ENCODE measurements at places on chromosomes 1 and 21.

GRCh38 chr1:65756616-65757015 lies 36.1 kb upstream of the PDE4B start:
- no peak for DNase-seq

- DNase-seq: no peak
These were observed 33.0 kb downstream of the ACOT7 start for GRCh38 chr1:6360517-6361070.

DNA sequence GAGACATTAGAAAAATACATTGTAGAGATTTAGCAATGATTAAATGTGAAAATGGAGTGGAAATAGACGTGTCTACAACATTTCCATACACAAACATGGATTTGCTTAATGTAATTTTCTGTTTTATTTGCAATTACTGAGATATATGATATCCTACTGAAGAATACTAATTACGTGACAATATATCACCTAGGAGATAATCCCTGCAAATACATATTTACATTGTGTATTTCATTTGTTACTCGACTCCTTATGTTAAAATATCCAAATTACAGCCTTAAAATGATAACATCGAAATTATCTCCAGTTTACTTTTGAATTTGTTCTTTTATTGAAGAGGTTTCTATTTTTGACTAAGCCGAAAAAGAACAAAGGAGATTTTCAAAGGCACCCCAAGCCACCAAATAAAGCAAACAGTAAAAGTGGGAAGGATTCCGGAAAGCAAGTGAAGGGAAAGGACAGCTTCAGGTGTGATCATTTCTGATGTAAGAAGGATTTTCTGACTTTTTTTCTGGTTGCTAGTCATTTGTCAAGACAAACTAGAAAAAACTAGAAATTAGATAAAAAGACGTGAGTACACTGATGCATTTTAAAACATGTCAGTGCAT lies 7.9 kb downstream of the LHX4 start:
- DNase-seq: no peak

GRCh38 chr1:197464044-197464443 lies 196.0 kb downstream of the CRB1 start:
- DNase-seq: no peak

- no peak for DNase-seq
These were observed 193.2 kb downstream of the TM2D1 start for GRCh38 chr1:61531716-61532115.

GRCh38 chr1:89761338-89761737 lies 59.5 kb upstream of the LRRC8D start:
- DNase-seq: no peak

DNA sequence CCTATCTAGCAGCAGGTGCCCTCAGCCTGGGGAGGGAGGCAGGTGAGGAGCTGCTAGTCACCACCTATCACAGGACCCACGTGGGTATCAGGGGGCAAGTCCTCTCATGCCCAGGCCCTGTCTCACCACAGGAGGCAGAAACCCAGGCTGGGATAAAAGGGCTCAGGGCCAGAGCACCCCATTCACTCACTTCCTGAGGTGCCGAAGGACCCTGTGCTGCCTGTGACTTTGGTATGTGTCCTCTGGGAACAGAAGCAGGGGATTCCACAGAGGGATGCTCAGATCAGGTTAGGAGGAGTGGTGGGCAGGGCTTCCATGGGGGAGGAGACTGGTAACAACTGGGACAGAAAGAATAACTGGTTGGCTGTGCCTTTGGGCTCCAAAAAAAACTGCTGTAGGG lies at the start of gene LCE1E:
Gene LCE1E, plus strand, starts transcription at position 181 of the 400 bp plus-strand sequence. CDS start 1,043 bp downstream, outside the sequence.
- no peak for DNase-seq

DNA sequence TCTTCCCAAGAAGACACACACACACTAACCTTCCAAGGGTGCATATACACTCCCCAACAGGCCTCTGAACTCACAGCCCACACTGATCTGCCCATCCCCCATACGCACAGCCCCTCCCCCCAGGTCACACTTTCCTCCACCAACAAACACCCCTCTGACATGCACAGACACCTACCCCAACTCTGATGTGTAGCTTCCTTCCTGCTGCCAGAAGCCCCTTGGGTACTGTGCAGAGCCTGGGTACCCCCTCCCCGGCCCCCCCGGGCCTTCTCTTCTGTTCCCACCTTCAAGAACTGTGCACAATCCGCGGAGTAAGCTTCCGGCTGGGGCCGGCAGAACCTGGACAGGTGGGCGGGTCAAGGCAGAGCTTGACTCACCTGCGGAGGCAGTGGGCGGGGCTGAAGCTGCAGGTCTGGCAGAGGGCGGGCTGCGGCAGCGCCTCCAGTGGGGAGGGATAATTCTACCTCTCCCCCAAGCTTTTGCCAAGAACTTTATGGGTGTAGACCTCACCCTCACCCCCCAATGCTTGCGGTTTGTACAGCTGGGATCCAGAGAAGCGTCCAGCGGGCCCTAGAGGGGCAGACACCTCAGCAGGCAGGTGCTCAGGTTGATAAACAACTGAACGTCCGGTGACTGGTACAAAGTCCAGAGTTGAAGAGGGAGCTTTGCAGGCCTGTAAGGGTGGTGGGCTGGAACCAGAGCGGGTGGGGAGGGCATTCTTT lies at the start of gene C1orf210:
Gene C1orf210, minus strand, starts transcription at position 313 of the 722 bp plus-strand sequence. CDS start 2,311 bp downstream, outside the sequence.
- DNase-seq: no peak

DNA sequence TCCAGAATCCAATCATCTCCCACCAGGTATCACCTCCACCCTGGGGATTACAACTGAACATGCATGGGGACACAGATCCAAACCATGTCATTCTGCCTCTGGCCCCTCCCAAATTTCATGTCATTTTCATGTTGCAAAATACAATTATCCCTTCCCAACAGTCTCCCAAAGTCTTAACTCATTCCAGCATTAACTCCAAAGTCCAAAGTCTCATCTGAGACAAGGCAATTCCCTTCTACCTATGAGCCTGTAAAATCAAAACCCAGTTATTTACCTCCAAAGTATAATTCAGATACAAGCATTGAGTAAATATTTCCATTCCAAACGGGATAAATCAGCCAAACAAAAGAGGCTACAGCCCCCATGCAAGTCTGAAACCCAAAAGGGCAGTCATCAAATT lies 73.1 kb downstream of the USH2A start:
- DNase-seq: no peak

DNA sequence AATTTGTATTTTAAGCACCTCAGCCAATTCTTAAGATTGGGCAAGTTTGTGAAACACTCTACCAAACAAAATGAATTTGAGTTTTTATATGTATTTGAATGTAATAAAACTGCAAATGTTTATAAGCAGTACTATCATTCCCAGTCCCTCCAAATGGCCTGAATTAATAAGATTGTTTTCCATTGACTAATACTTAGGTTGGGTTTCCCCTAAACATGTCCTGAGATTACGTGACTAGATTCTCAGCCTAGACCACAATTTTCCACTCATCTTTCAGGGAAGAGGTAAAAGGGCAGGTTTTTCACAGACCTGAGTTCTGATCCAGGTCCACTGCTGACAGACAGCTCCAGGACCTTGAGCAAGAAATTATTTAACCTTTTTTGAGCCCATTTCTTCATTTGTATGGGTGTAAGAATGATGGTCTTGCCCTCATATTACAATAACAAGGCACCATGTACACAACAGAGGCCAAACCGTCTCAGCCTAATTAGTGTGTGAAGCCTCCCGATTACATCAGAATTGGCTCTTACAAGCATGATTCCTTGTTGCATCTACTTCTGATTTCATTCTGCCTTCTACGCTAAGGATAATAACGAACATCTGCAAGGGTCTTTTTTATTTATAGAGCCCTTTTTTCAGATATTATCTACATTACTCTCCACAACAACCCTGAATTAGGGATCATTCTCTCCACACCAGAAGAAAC lies 51.2 kb downstream of the BEND5 start:
- no peak for DNase-seq

Measured in DMS 273 treated with DMSO at 0.1 percent for 48 hours (cell line).